ENCODE measurements at places on chromosomes 6 and 20.

GRCh38 chr6:159104931-159105330, 60.1 kb upstream of the TAGAP start:
- no peak for DNase-seq

- DNase-seq = peak; percentile 63
These were observed 165.2 kb upstream of the AGPAT4 start for GRCh38 chr6:161439093-161439492.

GRCh38 chr6:149334201-149334600, 16.7 kb downstream of the TAB2 start:
- DNase-seq = no peak

GRCh38 chr20:11718474-11719094, 199.1 kb upstream of the BTBD3 start:
- no peak for DNase-seq

GRCh38 chr6:22113026-22113766, 183.6 kb downstream of the PRL start:
- peak; percentile 97 for DNase-seq

Measured in A549 (cell line).